ENCODE measurements at places on chromosomes 11 and 22.
A peak's percentile ranks its signal among the peaks of the same experiment; 100 is the strongest.

- DNase-seq: peak; percentile 95
These were observed at the start of gene CD44 for GRCh38 chr11:35138943-35139721. Gene CD44, plus strand, starts transcription at chr11:35139171. Its CDS starts 133 bp downstream, at chr11:35139304.

- no peak for DNase-seq
These were observed 1.4 kb downstream of the PSMA1 start for GRCh38 chr11:14518820-14519219.

GRCh38 chr11:35365961-35366360 lies 53.4 kb downstream of the SLC1A2 start:
- DNase-seq: no peak

- no peak for DNase-seq
These were observed 14.9 kb upstream of the SEC14L3 start for GRCh38 chr22:30486661-30487115.

DNA sequence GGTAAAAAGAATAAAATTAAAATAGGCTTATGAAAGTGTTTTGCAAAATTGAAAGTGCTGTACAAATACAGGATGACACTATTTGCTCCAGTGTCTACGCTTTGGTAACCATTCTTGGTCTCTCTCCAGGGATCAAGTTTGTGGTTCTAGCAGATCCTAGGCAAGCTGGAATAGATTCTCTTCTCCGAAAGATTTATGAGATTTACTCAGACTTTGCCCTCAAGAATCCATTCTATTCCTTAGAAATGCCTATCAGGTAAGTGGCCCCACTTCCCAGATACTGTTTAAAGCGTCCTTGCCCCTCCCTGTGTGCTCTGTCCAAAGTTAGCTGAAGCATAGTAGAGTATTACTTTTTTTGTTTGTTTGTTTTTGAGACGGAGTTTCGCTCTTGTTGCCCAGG lies 3.1 kb downstream of the TRAPPC4 start:
- DNase-seq: no peak

DNA sequence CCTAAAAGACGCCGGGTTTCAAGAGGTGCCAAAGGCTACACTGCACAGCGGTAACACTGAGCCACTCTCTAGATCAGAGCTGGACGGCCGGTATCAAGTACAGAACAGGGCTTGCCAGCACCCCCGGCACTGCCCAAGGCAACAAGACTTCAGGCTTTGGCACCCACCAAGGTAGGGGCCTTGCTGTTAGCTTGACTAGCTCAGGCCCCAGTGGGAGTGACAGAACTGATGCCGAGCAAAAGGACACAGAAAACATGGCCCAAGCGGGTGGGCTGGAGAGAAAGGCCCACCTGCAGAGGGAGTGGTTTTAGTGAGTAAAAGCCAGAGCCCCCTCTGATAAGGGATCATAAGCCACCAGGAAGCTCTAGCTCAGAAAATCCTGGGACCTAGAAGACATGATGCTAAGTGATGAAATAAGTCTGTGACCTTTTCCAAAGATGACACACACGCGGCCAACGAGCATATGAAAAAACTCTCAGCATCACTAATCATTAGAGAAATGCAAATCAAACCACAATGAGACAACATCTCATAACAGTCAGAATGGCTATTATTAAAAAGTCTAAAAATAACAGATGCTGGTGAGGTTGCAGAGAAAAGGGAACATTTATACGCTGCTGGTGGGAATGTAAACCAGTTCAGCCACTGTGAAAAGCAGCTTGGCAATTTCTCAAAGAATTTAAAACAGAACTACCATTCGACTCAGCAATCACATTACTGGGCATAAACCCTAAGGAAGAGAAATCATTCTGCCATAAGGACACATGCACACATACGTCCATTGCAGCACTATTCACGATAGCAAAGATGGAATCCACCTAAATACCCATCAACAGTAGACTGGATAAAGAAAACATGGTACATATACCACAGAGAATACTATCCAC lies 12.9 kb downstream of the EHD1 start:
- DNase-seq: no peak

- DNase-seq: no peak
These were observed 69.6 kb downstream of the ZBTB16 start for GRCh38 chr11:114129142-114129541.

GRCh38 chr22:43126501-43127165 lies 16.1 kb downstream of the BIK start:
- no peak for DNase-seq

DNA sequence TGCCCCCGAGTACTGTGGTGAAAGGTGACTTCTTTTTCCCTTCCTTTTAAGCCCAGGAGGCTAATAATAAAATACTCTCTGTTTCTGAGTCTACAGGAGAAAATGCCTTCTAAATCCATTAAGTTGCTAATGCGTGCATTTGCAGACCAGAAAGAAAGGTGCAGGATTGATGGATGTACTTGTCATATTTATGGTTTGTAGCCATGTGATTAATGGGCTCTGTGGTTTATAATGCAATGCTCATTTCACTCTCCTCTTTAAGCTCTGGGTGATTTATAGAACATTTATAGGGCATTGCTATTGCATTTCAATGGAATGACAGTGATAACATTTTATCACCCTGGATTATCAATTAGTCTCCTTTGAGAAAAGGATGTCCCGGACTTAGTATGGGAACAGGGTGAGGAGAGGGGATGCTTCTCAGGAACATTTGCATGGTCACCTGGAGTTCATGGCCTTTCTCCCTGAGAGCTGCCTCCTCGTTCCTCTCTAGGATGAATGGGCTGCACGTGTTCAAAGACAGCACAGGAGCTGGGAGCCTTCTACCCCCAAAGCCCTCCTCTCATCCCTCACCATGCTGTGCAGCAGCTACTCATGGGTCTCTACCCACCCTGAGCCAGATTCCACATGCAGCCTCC lies 82.8 kb upstream of the HMGXB4 start:
- no peak for DNase-seq

DNA sequence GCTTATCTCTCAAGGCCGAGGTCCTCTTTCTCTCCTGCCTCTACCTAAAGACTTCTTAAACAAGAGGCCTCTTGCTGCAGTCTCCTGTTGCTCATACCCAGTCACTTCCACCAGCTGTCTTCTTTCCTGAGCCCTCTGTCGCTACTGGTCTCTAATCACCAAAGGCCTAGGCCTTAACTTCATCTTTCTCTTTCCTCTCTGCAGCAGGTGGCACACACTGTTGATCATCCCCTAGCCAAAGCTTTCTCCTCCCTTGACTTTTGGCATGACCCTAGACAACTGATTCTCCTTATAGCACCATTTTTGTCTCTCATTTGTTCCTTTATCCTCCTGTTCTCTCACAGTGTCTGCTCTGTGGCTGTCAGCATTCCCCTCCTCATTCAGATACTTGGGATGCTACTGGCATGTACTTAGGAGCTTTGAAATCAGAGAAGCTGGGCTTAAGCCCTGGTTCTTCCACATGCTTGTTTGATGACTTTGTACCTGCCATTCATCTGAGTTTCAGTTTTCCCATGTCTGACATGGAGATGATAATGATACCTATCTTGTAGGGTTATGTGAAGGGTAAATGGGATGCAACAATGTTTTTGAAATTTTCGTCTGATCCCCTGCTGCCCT lies 22.4 kb downstream of the ENDOD1 start:
- no peak for DNase-seq

DNA sequence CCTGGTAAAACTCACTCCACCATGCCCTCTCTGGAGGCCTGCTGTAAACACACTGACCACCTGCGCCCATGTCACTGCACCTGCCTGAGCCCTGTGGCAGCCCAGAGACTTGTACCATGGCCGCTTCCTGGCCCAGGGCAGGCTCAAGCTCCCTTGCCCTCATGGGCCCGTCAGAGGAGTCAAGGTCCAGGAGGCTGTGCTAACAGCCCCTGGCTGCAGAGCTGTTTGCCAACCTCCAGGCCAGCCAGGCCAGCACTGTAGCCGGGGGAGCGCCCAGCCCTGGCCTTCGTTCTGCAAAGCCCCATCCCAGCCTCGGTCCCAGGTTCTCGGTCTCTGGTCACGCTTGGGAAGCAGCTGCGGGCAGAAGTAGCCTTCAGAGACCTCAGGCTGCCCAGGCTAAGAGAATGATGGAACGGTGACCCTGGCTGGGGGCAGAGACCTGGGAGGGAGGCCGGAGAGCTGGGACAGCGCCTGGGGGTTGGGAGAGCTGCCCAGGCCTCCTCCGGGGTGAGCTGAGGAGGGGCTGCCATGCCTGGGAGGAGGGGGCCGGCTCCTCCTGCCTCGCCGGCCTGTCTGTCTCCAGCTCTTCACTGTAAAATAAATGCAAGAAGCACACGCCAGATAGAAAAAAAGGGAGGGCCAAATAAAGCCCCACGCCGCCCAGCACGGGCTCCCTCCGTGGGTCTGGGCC lies 11.9 kb upstream of the TCF20 start:
- no peak for DNase-seq

GRCh38 chr11:65089621-65090020 lies 5.6 kb downstream of the ZFPL1 start:
- DNase-seq: no peak

DNA sequence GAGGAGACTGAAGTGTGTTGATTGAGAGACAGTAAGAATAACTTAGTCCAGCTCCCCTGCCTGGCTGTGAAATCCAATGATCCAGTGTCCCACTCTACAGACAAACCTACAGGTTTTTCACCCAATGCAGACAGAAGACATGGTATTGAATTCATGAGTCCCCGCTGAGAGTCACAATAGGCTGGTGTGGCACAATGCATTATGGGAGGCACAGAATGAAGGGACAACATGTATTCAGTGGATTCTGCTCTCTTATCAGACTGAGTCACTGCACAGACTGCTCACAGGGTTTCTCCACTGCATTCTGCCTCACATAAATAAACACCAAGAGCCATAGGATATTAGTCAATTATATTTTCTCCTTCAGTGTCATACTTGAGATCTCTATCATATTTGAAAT lies 55.2 kb upstream of the TOP3B start:
- DNase-seq: no peak

GRCh38 chr11:89490602-89490980 lies 584 bp downstream of the NOX4 start:
- DNase-seq: no peak

GRCh38 chr11:120401506-120401905 lies 65.3 kb downstream of the ARHGEF12 start:
- DNase-seq: no peak

DNA sequence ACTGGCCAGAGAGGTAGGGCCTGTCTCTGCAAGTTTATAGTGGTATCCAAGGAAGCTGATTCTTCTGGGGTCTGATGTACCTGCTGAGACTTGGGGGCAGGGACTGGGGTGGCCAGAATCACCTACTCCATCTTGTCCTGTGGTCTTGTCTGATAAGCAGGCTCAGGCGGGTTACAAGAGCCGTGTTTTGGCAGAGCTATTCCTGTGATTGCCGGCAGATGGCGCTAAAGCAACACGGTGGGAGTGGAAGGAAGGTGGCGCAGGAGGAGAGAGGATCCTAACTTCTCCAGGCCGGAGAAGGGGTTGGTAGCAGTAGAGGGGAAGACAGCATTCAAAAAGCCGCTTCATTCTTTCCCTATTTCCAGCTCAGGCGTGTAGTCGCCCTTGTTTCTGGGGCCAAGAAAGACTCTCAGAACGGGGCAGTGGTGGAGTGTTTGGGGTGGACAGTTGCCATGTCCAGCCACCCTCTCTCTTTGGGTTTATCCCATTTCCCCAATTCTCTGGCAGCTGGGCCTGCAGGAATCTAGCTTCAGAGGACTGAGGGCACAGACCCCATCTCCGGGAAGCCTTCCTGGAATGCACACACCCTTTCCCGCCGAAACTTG lies 15.1 kb downstream of the CHRM1 start:
- peak; percentile 71 for DNase-seq

GRCh38 chr22:39254789-39255298 lies 10.1 kb upstream of the PDGFB start:
- DNase-seq: peak; percentile 54

DNA sequence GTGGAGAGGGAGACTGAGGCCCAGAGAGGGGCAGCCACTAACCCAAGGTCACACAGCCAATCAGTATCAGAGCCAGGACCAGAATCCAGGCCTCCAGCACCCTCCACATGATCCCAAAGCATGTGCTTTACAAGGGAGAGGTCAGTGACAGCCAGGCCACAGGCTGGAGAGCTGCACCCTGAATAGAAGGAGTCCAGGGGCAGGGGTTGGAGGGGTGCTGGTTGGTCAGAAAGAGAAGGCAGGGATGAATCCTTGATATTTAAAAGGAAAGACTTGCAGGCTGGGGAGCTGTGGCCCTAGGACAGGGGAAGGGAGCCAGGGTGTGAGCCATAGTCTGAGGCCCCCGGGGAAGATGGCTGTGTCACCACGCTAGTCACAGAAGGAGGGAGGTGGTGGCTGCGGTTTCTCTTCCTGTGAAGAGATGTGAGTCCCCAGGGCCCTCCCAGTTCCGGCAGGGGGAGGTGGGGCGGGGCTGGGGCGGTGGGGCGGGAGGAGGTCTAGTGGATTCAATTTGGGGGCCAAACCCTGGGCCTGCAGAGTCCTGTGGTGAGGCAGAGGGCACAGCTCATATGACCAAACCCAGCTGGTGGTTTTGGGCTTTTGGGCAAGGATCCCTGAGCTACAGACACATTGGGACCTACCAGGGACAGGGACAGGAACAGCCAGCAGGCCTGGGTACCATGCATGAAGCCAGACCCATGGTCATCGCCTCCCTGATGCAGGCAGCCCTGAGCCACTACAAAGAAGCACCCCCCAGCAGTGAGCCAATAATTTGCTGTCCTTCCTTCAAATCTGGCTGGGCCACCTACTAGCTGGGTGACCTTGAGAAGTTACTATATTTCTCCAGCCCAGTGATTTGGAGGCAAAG lies 14.0 kb downstream of the RAC2 start:
- peak; percentile 90 for DNase-seq

DNA sequence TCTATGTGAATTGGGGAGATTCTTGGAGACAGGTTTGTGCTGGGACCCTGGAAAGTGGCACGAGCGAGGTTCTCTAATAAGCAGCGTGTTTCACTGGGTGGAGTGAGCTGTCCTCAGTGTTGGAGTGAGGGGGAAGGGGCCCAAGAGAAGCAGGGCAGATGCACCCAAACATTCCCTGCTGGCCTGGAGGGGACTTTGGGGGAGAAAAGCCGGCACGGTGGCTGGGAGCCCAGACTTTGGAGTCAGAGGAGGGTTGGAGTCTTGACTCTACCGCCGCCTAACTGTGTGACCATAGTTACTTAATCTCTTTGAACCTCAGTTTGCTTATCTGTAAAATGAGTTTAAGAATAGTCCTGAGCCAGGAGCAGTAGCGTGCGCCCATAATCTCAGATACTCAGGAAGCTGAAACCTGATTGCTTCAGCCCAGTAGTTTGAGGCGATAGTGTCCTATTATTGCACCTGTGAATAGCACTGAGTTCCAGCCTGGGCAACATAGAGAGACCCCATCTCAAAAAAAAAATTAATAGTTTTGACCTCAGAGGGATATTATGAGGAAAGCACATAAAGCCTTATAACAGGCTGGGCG lies 614 bp downstream of the NR1H3 start:
- DNase-seq: no peak

GRCh38 chr11:44347538-44347937 lies 37.6 kb upstream of the ALX4 start:
- DNase-seq: no peak

- DNase-seq: no peak
These were observed 65.5 kb upstream of the ARFGAP3 start for GRCh38 chr22:42922374-42923191.

- DNase-seq: no peak
These were observed 15.5 kb upstream of the TESMIN start for GRCh38 chr11:68766786-68767185.

DNA sequence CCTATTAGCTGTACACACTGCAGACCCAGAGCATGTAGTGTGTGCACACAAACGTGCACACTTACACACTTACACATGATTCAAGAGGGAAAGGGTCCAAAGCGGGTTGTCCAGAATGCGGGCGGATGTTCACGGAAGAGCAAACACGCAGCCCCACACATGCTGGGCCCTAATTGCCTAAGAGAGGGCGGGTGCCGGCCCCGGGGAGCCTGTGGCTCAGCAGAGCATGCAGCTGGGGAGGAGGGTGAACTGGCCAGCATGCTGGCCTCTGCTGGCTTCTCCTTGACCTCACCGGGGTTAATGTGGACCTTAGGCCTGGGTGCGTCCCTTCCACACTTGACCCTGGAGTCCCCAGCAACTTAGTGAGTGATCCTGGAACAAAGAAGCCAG lies 816.3 kb downstream of the BRD1 start:
- no peak for DNase-seq
